ENCODE measurements at places on chromosomes 6 and 20.

DNA sequence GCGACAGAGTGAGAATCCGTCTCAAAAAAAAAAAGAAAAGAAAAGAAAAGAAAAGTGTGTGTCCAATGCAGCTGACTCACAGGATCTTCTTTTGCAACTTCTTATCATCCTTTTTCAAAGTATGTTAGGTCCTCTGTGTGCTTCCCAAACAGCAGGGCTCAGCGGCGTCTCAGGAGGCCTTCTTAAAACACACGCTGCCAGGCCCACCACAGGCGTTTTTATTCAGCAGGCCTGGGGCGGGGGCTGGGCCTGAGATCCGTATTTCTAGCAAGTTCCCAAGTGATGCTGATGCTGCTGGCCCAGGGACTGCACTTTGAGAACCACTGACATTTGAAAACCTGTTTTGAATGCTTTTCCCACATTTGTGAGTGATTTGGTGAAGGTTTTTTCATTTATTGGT, 57.1 kb downstream of the PSMG4 start:
- DNase-seq = no peak

- DNase-seq = no peak
These were observed 1137.7 kb downstream of the EPHA7 start for GRCh38 chr6:92281571-92282076.

DNA sequence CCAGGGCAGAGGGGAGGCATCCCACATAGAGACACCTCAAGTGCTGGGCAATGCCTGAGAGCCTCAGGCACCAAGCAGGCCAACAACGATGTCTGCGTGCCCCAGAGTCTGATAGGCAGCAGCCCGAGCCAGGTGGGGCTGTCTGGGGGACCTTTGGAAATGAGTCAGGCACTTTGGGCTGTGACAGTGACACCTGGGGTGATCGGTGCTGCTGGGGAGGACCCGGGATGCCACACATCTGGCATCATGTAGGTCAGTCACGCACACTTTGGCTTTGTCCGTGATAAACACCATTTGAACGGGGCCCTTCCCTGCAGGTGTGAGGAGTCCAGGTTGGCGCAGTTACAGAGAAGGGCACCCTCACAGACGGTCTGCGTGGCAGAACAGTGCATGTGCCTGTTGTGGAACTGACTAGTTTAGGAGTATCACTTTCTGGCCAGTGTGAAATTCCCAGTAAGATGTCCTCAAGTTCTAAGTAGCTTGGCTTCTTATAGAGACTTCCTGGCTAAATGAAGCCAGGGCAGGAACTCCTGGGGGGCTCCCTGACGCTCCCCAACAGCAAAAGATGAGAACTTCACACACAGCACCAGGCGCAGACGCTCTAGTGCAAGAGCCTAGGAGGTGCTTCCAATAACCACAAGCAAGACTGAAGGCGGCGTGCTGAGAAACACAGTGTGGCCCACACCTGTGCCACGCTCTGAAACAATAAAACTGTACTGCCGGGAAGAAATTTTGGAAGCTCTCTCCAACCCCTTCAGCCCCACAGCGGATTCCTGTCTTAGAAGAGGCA, 134.7 kb downstream of the WDR27 start:
- DNase-seq = no peak

DNA sequence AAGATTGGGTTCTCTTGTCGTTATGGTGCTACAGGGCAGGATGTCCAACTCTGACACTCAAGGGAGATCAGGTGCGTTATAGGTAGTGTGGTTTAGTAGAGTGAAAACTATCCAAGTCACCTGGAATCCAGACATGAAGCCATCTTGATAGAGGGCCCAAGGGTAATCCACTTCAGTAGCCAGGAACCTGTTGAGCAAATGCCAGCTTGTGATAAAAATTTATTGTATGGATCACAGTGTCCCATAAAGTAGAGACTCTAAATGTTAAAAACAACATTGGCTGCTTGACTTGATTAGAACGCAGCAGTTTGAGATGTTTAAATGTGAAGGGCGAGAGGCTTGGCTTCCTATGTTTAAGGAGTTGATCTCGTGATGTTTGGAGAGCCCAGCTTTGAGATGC, 105.7 kb upstream of the GMDS start:
- no peak for DNase-seq

DNA sequence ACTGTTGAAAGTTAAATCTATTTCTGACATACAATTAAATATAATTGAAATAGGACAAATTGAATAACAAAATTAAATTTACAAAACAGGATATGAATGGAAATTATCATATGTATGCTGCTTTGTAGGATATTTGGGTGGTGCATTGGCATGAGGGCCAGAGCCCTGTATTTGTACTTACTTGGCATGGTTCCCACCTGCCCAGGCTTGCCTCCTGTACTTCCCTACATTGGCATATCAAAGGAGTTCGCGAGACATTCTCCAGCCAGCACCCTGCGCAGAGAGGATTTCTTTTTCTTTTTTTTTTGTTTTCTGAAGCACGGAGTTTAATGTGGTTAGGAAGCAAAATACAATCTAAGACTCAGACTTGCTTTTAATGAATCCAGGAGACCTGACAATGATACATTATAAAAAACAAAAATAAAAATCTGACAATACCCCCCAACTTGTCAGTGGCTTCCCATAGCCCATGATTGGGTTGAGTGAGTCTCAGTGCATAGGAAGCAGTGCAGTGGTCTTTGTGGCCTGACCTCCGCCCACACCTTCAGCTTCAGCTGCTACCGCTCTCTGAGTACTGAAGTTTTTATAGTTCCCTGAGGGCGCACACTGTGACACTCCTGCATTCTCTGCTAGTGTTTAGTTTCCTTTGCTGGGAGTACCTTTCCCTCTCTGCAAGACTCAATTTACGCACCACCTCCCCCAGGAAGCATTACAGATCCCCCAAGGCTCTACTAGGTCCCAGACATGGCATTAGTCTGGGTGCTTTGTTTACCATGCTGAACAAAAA, 440.8 kb downstream of the UTRN start:
- no peak for DNase-seq
